ENCODE measurements at places on chromosomes 13 and 19.

GRCh38 chr19:1324806-1325567 lies 39.3 kb downstream of the EFNA2 start:
- DNase-seq, result peak; percentile 10

DNA sequence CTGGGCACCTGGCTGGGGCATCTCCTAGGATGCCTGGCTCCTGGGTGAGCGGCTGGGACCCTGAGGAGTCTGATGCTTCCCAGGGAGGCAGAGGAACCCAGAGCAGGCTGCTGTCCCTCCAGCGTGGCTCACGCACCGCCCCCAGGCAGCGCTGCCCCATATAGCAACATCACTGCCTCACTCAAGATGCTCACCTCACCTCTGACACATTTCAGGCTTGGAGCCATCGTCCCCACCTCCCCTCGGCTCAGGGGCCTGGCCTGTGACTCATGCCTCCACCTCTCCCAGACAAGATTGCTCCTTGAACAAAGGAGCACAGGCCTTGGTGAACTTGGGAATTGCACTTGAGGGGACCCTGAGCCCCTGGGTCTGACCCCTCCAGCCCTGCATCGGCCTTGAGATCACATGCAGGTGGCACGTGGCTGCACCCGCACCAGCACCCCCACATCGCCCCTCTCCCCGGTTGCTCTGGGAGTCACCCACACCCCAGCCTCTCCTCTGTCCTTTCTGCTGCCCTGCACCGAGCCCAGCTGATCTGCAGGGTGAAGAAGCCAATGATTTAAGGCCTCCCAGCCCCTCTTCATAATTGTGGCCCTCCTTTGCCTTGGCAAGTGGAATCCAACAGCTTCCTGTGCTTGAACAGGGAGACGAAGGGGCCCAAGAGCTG lies 11.2 kb downstream of the CEBPA start:
- no peak for DNase-seq

GRCh38 chr13:57739543-57740190 lies 108.1 kb downstream of the PCDH17 start:
- DNase-seq, result no peak

DNA sequence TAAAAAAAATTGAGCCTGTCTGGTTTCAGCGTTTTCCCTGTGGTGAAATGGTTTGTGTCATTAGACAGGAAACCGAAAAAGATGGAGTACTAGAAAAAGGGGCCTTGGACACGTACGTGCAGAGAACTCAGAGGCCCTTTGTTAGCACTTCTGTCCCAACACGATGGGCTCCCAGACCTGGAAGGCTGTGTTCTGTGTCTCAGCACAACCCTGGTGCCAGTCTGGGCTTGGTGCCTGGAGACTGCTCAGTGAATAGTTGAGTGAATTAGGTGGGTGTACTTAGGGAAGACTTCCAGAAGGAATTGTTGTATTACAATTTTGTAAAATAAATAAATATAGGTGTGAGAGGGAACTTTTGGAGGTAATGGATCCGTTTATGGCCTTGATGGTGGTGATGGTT lies 8.7 kb downstream of the ZNF71 start:
- no peak for DNase-seq

DNA sequence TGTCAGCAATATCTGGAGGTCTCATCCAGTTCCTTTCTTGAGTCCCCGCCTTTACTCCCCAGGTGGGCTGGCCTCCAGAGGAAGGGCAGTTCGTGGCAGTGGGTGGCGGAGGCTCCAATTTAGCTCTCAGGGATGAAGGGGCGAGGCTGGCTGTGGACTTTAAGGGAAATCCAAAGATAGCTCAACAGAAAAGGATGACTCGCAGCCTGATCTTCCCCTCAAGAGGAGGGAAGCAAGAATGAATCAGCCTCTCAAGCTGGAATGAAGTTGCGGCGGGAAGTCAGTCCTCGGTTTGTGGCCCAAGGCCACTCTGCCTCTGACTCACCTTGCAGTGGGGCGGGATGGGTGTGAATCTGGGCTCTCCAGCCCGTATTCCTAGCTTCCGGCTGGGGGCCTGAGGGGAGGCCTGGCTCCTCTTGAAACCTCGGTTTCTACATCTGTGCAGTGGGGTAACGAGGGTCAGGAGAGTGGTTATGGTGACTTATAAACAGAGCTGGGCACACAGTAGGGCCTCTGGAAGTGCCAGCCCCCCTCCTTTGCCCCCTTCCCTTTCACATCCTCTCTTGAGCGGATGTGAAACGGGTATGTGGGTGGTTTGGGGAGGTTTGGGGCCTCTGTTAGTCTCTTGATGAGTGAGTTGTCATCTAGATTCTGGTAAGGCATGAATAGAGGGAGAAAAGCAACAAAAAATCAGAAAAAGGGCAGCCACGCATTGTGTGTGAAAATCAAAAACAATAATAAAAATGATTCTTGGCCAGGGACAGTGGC lies 10.5 kb upstream of the SMG9 start:
- DNase-seq, result peak; percentile 72

DNA sequence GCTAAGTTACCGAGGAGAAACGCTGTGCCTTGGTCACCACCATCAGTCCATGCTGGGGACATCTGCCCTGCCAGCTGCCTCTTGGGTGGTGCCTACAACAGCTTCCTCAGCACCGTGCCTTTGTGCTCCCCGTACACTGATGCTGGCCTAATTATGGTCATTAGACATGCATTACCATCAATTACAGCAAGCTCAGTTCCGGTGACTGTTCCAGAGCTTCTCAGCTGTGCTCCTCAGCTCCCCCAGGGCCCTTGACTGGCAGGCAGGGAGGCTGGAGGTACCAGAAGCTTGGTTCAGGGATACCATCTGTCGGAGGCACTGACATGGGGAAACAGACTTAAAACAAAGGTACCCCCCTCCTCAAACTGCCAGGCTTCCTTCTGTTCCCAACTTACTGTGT lies 40.2 kb downstream of the CILP2 start:
- no peak for DNase-seq

DNA sequence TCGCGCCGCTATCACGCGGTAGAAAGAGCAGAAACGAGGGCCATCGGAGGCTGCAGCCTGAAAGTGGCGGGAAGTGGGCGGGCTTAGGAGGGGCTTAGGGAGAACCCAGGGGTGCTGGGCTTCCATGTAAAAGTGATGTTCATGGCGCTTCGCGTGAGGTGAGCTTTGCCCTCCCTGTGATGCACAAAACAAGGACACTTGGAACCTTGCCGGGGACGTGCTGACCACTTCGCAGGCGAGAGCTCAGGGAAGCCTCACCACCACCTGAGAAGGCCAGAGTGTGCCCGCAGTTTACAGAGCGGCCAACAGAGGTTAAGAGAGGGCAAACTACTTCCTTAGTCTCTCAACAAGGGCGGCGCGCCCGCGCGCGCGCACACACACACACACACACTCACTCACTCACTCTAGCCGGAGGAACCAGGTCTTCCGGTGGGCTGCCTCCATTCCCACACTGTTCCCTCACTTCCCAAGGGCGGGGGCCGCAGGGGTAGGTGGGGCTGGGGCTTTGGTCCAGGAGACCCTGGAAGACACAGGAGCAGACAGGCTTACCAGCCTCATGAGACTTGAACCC lies 651 bp downstream of the GAPDHS start:
- DNase-seq, result peak; percentile 43

DNA sequence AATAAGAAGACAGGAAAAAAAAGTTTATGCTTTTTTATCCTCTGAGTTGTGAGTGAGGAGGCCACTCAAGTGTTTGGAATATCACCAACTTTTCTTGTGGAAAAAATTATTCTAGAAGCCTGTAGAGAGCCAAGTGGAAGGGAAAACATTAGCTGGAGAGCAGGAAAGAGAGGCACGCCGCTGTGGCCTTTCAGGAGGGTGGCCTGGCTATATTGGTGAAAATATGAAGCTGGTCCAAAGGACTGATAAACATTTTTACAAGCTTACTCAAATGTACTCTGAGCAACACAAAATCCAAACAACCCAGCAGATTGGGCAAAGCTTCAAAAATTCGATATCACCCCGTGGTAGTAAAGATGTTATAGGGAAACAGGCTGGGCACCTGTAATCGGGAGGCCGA lies 2.3 kb upstream of the EIF3G start:
- no peak for DNase-seq

DNA sequence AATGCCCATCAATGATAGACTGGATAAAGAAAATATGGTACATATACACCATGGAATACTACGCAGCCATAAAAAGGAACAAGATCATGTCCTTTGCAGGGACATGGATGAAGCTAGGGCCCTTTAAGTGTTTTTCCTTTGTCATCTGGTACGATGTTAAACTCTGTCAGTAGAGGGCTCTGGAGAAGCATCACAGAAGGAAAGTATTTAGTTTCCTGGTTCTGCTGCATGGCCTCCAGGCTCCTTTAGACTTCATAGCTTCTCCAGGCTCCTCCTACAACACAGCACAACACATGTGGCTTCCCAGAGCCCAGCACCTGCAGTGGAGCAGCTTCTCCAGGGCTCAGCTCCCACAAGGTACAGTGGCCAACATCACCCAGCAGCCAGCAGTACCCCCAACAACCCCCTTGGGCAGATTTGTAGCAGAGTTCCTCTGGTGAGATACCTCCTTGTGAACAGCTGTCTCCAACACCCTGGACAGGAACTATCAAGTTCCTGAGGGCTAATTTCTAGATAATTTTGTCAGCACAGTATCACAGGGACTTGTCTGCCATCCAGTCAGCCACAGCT lies 63.4 kb downstream of the KCTD12 start:
- peak; percentile 23 for DNase-seq

DNA sequence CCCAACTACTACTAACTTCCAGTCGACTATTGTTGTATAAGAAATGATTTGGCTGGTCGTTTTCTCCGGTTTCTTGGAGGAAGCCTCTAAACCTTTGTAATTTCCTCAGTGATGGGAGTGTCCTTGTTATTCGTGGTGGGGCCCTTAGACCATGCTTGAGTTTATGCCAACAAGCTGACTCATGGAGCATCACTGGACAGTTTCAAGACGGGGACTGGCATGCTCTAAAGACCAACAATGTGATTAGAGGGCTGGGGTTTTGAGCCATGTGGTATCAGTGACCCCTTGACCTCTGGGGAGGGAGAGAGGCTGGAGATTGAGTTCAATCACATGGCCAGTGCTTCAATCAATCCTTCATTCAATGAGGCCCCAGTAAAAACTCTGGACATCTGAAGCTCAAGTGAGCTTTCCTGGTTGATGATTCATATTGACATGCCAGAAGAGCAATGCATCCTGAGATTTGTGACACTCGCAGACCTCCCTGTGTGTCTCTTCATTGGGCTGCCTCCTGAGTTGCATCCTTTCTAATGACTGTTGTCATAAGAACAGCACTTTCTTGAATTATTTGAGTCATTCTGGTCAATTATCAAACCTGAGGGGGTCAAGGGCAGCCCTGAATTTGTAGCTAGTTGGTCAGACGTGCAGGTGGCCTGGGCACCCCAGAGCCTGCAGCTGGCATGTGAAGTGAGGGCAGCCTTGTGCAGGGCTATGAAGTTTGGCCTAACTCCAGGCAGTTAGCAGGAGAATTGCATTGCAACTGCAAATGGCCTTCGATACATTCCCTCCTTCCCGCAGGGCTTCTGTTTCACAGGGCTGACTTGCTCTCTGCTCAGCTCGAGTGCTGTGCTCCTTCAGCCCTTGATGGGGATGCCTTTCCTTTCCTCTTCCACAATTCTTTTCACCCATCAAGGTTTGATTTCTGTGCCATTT lies 246.5 kb downstream of the FGF9 start:
- DNase-seq, result no peak

DNA sequence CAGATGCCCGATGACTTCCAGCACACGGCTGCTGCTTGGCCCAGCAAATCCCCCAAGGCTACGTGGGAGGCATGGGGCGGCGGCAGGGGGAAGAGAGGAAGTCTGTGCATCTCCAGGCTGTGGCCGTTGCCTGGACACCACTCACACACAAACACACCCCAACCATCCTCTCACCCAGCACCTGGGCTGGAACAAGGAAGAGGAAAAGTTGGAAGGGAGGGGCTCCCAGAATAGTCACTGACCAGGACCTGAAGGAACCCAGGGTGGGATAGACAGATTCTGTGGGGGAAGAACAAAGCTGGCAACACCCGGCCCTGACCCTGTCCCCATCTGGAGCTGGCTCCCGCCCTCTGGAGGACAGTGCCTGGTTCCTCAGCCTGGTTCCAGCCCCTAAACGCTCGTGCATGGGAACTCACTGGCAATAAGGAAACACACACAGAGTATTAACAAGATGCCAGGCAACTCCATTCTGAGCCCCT lies 11.2 kb downstream of the PPP6R1 start:
- DNase-seq, result no peak

DNA sequence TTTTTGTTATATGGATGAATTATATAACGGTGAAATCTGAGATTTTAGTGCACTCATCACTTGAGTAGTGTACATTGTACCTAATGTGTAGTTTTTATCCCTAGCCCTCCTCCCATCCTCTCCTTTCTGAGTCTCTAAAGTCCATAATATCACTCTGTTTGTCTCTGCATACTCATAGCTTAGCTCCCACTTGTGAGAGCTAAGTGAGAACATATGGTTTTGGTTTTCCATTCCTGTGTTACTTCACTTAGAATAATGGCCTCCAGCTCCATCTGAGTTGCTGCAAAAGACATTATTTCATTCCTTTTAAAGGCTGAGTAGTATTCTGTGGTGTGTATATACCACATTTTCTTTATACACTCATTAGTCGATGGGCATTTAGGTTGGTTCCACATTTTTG lies 94.0 kb downstream of the SLC10A2 start:
- DNase-seq, result no peak

DNA sequence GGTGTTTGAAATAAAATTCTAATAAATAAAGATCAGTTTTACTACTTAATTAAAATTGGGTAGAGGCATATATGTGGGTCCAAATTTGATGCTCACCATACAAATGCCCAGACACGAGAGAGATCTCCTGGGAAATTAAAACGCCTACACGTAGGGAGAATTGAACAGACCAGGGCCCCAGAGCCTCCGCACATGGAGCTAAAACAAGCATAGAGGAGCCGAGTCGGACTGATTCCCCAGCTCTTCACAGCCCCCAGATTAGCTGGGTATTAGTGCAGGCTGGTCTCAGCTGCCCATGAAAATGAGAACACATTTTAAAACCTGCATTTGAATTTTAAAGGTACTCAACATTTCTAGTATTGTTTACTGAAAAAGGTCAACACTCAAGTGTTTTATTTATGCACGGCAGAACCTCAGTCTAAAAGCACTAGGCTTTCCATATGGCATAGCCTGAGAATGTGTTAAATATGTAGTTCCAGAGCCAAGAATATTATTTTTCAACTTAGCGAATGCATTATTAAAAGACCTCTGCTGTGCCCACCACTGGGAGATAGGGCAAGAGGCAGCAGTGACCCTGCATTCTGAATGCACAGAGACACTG lies 344.8 kb downstream of the ENOX1 start:
- DNase-seq, result no peak

DNA sequence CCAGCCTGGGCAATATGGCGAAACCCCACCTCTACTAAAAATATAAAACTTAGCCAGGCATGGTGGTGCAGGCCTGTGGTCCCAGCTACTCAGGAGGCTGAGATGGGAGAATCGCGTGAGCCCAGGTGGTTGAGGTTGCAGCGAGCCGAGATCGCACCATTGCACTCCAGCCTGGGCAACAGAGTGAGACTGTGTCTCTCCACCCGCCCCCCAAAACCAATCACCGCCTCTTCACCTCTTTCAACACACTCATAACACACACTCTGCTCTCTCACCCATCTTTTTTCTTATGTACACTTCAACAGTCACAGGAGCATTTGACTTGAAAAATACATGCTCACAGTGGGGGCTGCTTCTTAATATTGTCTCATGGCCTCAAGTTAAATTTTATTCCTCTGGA lies 76.8 kb downstream of the ESD start:
- DNase-seq, result no peak

- DNase-seq, result peak; percentile 83
Measured at GRCh38 chr19:8252922-8253589, 43.9 kb downstream of the CERS4 start.
